8988T (cell line): ENCODE measurements at places on chromosomes 11 and 22.

DNA sequence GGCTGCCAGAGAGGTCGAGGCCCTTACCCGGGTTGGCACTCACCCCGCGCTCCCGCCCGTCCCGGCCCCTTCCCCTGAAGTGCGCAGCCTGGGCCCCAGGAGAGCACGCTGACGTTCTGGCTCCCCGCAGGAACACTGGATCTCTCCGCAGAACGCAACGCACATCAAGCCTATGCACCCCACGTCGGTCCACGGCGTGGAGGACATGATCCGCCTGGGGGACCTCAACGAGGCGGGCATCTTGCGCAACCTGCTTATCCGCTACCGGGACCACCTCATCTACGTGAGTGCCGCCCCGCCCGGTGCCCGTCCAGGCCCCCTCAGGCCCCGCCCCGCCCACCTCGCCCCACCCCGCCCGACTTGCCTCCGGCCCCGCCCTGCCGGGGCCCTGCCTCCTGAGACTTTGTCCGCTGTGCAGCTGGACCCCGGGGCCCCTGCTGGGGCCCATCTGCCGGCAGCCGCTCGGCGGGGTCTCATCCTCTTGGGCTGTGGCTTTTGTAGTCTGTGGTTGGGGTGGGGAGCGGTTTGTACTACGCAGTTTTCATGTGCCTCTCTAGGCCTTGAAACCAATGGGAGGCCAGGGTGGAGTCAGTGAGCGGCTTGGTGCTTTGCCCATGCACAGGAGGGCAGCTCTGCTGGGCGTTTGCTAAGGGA is 19.7 kb downstream of the MYO7A start:
- DNase-seq: no peak

DNA sequence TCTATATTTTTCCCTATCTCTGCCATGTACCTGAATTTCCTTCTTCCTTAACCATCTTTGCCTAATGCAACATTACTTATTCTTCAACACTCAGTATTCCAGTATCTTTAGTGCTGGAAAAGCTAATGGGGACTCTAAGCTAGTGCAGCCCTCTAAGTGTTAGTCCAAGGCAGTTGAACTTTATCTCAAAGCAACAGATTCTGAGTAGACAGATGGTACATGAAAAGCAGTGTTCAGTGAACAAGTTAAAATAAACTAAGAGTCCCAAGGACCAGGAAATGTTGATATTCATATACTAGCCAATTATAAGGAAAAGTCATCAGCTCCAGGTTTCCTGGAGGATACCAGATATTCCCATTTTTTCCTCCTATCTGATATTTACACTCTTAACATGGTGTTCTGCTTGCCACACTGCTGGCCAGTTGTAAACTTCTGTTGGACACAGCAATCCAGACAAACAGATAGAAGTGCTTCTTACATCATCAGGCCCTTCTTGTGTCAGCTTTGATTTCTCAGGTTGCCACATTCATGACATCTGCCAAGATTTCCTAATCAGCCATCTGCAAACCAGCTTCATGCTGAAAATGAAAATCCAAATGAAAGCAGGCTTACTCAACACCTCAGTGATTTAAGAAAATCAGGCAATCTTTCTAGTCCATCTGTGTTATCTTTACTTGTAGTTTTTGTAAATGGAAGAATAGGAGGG is 255.9 kb upstream of the POU2AF2 start:
- DNase-seq: no peak

DNA sequence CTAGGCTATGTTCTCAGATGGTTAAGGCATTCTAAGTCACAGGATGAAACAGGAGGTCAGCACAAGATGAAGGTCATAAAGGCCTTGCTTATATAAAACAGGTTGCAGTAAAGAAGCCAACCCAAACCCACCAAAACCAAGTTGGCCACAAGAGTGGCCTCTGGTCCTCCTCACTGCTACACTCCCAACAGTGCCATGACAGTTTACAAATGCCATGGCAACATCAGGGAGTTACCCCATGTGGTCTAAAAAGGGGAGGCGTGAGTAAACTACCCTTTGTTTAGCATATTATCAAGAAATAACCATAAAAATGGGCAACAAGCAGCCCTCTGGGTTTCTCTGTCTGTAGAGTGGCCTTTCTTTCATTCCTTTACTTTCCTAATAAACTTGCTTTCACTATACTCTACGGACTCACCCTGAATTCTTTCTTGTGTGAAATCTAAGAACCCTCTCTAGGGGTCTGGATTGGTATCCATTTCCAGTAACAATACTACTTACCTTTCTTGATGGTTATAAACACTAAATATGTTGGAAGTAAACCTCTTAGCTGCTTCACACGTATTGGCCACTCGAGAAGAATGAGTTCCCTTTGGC is 1237.9 kb downstream of the FAM181B start:
- no peak for DNase-seq

DNA sequence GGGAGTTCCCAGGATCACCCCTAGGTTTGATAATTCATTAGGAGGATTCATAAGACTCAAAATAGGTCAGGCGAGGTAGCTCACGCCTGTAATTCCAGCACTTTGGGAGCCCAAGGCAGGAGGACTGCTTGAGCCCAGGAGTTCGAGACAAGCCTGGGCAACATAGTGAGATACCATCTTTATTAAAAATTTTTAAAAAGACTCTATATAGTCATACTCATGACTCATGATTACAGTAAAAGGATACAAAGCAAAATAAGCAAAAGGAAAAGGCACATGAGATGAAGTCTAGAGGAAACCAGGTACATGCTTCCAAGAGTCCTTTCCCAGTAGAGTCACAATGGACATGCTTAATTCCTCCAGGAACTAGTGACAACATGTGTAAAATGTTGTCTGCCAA is 13.9 kb upstream of the PTS start:
- no peak for DNase-seq

DNA sequence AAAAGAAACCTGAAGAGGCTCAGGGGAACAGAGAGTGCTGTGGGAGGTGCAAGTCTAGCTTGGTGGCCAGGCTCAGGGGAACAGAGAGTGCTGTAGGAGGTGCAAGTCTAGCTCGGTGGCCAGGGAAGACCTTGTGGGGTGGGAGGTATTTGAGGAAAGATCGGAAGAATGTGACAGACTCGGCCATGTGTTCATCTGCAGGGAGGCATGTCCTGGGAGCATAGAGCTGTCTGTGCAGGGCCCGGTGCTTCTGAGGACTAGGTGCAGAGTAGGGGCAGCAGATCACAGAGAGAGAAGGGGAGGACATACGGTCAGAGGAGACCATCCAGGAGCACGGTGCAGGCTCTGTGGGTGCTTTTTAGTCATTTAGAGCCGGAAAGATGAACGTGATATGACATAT is 10.8 kb downstream of the IFITM10 start:
- no peak for DNase-seq

GRCh38 chr11:17719938-17720795 is 796 bp downstream of the MYOD1 start:
- DNase-seq: no peak

GRCh38 chr11:21897752-21898151 is 295.1 kb upstream of the ANO5 start:
- DNase-seq: no peak

- no peak for DNase-seq
These were observed 543.9 kb downstream of the OPCML start for GRCh38 chr11:132988411-132988810.

DNA sequence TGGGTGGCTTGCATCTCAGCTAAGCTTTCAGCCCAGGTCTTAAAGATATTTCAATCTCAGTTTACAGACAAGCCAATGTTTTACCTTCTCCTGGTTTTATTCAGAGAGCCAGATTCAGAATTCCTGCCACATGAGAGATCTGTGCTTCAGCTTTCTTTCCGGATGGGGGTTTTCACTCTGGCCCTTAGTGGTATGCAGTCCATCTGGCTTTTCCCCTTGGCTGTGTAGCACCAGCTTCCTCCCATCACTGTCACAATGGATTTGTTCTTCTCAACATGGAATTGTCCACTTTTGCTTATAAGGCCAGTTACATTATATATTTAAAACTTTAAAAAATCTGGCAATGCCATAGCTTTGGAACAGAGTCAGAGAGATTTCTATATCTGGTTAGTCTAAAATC is 303.9 kb downstream of the ETS1 start:
- no peak for DNase-seq

DNA sequence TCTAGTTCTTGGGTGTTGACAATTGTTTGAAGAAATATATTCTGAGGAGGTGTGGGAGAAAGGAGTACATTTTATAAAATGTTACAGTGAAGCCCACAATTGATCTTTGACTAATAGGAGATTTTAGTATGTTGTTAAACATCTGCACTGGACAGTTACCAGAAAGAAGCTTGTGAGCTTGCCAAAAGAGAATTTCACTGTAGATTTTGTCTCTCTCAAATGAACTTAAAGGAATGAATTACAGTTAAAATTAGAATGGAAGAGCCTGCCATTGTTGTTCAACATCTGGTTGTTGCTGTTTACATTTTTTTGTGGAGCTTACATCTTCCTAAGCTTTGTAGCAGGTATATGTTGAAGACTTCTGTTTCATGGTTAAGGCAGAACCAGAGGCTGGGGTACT is 620.5 kb upstream of the CCDC179 start:
- no peak for DNase-seq

DNA sequence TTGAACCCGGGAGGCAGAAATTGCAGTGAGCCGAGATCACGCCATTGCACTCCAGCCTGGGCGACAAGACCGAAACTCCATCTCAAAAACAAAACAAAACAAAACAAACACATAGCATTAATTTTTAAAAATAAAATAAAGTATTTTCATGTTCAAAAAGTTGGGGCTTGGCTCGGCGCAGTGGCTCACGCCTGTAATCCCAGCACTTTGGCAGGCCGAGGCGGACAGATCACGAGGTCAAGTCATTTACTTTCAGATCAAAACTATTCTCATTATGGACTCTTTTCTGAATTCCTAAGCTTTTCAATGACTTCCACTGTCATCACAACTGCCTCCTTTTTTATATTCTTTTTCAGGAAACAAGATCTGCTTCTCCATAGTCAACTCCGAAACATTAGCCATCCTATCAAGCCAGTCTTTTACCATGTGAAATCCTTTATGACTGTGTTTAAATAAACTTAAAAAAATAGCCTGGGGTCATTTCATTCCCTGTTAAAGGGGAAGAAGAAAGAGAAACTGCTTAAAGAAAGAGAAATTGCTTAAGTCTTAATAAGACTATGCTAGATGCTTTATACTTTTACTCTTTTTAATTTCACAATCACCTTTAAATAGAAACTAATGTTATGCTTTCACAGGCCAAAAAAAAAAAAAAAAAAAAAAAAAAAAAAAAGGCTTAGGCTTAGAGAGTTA is 13.1 kb upstream of the CHRNA10 start:
- DNase-seq: no peak

DNA sequence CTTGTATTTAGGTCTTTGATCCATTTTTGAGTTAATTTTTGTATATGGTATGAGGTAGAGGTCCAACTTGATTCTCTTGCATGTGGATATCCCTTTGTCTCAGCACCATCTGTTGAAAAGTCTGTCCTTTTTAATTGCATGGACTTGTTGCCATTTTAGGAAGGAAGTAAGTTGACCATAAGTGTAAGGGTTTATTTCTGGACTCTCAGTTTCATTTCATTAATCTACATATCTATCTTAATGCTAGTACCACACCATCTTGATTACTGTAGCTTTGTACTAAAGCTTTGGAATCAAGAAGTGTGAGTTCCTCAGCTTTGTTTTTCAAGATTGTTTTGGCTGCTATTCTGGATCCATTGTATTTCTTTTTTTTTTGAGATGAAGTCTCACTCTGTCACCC is 31.4 kb downstream of the CBL start:
- no peak for DNase-seq

DNA sequence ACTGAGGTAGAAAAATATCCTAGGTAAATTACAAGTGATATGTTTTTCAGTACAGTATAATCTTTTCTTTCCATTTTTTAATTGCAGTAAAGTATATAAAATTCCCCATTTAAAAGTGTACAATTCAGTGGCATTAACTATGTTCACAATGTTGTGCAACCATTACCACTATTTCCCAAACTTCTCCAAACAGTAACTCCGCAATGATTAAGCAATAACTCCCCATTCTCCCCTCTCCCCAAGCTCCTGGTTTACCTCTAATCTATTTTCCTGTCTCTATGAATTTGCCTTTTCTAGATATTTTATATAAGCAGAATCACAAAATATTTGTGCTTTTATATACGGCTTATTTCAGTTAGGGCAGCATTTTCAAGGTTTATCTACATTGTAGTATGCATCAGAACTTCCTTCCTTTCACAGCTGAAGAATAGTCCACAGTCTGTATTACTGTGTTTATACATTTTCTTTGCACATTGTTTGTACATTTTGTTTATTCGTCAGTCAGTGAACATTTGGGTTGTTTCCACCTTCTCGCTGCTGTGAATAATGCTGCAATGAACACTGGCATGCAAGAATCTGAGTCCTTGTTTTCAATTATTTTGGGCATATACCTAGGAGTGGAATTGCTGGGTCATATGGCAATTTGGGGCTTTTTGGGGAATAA is 110.7 kb downstream of the RPL27A start:
- DNase-seq: no peak

DNA sequence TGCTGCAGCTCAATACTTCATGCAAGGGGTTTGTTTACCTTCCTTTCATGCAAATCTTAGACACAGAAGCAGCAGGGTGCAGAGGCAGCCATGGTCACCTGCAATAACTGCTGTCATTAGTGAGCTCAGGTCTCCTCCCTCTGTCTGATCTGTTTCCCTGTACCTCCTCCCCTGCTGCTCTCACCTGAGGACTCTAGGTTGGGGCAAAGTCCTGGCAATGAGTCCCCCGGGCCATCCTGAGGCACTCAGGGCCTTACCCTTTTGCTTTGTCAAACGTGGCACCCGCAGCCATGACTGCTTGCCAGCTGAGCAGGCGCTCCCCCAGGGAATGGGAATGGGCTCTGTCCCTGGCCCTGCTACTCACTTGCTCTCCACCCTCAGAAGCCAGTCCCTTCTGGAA is 3.9 kb downstream of the LRRC10B start:
- no peak for DNase-seq

DNA sequence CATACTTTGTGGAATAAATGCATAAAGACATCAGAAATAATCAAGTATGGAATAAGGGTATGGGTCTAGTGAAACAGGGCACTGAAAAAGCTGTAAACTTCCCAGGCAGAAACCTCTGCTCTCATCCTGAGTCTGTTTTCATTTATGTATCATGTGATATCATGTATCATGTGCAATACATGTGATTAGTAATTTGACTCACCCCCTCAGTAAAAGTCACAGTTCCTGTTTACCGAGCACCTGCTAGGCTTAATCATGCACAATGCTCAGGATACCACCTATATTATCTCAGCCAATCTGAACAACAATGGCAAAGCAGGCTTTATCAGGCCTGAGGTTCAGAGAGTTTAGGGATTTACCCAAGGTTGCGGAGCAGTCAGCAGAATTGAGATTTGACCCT is 250.6 kb upstream of the TENM4 start:
- DNase-seq: no peak

DNA sequence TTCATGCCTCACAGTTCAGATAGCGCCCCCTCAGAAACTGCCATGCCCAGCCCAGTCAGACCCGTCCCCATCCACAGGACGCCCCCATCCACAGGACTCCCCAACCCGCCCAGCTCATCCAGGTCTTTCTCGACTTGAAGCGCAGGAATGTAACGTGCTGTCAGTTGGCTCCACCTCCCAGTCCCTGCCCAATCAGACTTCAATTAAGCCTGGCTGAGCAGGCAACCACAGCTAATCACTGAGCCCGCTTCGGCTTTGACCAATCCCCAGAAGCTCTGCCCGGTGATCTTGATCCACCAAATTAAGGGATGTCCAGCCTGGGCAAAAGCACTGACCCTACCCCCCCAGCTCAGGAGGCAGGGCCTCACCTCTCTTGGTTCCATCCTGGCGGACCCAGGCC is 10.5 kb upstream of the MFNG start:
- no peak for DNase-seq

GRCh38 chr11:34205326-34206035 is 100.1 kb downstream of the NAT10 start:
- DNase-seq: no peak
